Sigmoid colon (tissue), 7 donors: ENCODE measurements at places on chromosomes 12 and 14. TPM values are rescaled to one million over a fixed set of nuclear protein-coding genes. Genes with fewer than 3 reads are reported as not detected.

The PRICKLE1 gene
- total RNA-seq = 12.4 TPM

The TMCC3 gene
- 4.9 TPM for total RNA-seq

The SRRM4 gene
- not detected for total RNA-seq

The PAX9 gene
- total RNA-seq = 0.28 TPM

The TSPAN11 gene
- 18.9 TPM for total RNA-seq

The TDRD9 gene
- total RNA-seq = 4.6 TPM

The FAM90A1 gene
- 0.33 TPM for total RNA-seq

The SDR9C7 gene
- total RNA-seq = not detected

The CLEC14A gene
- 13.7 TPM for total RNA-seq

The SPTB gene
- 2.9 TPM for total RNA-seq
